Left lobe of liver (tissue), 2 donors: ENCODE measurements at places on chromosomes 16 and 17. TPM values are rescaled to one million over a fixed set of nuclear protein-coding genes. Genes with fewer than 3 reads are reported as not detected.

DNA sequence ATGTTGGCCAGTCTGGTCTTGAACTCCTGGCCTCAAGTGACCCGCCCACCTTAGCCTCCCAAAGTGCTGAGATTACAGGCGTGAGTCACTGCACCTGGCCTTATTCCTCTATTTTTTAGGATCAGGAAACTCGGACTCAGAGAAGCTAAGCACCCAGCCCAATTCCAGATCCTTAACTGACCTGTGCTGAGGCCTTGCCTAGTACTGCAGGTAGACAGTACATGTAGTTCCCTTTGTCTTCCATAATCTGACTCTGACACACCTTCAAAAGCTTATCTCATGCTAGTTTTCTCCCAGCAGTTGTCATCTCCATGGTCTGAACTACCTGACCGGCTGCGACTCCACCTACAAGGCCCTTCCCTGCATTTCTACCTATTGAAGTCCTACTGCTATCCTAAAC, 65.7 kb upstream of the AXIN2 start:
- no peak for DNase-seq

DNA sequence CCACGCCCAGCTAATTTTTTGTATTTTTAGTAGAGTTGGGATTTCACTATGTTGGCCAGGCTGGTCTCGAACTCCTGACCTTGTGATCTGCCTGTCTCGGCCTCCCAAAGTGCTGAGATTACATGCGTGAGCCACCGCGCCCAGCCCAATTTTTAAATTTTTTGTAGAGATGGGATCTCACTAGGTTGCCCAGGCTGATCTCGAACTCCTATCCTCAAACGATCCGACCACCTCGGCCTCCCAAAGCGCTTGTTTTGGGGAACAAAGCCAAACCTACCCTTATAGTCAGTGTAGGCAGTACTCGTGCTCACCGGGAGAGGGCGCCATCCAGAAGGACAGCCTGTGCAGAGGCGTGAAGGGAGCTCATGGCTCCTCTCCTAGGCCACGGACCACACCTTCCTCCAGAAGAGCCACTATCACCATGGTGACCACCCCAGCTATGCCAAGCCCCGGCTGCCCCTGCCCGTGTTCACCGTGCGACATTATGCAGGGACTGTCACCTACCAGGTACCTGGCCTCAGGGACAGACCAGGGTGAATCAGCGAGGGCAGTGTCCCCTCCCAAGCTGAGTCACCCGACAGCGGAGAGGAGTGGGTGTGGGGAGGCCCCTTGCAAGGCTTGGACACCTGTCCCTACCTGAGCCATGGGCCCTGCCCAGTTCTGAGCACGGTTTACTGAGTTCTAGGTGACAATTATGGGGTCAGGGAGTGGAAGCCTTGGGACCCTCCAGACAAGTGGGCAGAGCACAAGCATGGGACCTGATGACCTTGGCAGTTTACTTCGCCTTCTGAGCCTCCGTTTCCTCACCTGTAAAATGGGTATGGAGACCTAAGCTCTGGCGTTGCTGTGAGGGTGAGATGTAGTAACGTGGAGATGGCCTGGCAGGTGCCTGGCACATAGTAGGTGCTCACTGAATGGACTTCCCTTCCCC, 13.7 kb downstream of the MYO15B start:
- DNase-seq = no peak

DNA sequence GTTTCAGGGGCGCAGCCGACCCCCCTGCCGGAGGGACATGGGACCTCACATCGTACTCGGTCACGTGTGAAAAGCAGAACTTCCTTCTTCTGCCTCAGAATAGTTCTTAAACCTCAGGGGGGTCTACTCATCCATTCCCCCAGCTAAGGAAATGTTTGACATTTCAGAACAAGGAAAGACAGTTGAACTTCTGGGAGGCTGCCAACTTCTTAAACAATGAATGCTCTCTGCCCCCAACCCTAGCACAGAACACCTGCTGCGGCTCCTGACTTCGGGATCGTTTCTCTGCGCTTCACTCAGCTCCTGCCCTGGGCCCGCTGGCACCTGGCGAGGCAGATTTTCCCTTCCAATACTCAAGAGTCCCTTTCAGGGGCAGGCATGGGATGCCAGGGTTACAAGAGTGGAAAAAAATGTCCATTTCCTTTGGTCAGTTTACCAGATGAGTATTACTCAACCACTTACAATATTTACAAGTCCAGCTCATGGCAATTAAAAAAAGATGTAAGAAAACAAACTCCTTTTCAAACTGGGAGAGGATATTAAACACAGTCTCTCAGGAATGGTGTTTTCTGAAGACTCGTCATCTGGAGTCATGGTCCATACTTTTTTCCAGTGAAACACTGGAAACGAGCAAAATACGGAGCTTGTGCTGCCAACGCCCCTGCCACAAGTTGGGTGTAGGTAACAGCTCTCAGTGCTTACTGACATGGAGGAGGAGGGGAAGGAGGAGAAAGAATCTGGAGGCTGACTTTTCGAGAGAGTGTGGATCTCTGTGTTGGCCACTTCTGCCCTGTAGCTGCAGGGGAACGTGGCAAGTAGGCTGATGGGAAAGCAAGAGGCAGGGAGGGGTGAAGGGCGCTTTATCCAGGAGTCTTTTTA, 235.7 kb downstream of the NTN1 start:
- no peak for DNase-seq

GRCh38 chr17:41736983-41737679, 2.7 kb upstream of the HAP1 start:
- DNase-seq = no peak

GRCh38 chr16:59045501-59045900, 311.4 kb upstream of the GOT2 start:
- DNase-seq = no peak

DNA sequence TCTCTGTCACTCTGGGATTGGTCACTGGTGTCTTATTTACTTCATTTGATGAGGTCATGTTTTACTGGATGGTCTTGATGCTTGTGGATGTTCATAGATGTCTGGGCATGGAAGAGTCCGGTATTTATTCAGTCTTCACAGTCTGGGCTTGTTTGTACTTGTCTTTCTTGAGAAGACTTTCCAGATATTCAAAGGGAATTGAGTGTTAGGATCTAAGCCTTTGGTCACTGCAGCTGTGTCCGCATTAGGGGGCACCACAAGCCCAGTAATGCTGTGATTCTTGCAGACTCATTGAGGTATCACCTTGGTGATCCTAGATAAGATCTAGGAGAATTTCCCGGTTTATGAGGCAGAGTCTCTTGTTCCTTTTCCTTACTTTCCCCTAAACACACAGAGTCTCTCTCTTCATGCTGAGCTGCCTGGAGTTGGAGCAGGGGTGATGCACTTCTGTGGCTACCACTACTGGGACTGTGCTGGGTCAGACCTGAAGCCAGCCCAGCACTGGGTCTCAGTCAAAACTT, 214.7 kb downstream of the SPECC1 start:
- DNase-seq = no peak

DNA sequence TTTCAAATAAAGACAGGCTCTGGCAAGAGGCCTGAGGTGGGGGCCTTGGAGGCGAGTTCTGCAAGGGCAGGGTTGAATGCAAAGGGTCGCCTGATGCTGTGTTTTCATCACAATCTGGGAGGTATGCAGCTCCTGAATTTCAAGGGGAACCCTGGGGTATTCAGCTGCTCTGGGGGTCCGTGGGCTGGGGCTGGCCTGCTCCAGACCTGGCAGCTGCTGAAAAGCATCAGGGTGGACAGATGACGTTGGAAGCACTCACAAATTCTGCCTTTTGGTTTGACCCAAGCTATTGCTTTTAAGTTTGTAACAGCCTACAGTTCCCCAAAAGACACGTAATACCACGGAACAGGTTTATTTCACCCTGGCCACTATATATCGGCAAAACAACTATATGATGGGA, 1.3 kb downstream of the DNAH17 start:
- no peak for DNase-seq

Gene RNF157
- total RNA-seq = 12.4 TPM

GRCh38 chr16:21708533-21709115, 44.9 kb downstream of the OTOA start:
- DNase-seq = peak; percentile 70

Gene SPN
- total RNA-seq = 1.3 TPM
